ENCODE measurements at places on chromosomes 1 and 21. TPM values are rescaled to one million over a fixed set of nuclear protein-coding genes. Genes with fewer than 3 reads are reported as not detected.

OPRD1 gene
- total RNA-seq, result 0.96 TPM

OPN3 gene
- total RNA-seq, result 49.4 TPM

DNA sequence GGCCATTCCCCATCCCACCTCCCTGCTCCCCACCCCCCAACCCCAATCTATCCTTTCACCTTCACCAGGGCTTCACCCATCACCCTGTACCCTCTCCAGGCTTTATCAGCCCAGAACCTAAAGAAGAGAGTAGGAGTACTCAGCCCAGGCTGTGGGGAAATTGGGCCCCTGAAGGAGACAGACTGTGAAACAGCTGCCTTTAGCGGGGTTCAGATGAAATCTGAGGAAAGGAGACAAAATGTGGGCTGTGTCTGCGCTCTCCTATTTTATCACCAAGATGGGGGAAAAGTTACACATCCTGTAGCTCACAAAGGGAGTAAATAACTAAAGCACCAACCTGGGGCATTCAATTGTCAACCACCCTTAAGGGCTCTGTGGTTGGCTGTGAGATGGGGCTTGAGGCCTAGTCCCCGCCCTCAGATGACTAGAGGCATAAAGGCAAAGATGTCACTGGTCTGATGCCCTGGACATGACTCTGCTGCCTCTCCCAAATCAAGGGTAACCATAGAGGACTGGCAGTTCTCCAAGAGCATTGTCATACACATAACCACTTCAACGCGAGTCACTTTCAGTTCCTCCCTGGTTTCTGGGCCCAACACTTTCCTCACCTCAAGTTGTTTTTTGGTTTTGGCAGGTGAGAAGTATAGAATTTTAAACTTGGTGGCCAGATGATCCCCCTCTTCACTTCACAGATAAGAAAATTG, 30.0 kb downstream of the SLC27A3 start:
- DNase-seq, result peak; percentile 87

DNA sequence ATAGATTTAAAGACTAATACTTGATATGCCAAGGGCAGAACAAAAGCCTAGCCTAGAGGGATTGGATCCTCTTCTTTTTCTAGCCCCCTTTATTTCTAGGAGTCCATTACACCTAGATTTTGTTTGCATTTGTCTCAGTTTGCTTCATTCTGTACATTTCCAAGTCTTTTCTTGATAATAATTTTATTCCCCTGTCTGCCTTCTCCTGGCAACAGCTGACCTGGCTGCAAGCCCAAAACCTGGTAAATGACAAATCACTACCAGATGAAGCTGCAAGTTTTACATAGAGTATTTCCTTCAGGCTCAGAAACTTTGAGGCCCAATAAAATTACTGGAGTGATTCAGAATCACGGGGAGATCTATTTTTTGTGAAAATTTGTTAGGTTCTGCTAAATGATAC, 36.5 kb upstream of the LHX8 start:
- peak; percentile 87 for DNase-seq

DNA sequence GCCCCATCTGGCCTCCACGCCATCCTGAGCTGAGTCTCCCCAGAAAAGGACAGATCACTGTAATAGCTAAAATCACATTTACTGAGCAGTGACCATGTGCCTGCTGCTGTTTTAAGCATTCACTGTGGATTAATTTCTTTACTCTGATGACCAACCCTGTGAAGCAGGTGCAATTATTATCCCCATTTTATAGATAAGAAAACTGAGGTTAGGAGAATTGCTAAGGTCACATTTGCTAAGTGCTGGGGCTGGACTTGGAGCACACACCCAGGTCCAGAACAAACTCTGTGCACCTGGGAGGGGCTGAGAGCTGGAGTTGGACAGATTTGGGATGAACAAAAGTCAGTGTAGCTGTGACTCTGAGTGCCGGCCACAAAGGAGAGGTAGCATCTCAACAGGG, 58.0 kb downstream of the SDC3 start:
- no peak for DNase-seq

DNA sequence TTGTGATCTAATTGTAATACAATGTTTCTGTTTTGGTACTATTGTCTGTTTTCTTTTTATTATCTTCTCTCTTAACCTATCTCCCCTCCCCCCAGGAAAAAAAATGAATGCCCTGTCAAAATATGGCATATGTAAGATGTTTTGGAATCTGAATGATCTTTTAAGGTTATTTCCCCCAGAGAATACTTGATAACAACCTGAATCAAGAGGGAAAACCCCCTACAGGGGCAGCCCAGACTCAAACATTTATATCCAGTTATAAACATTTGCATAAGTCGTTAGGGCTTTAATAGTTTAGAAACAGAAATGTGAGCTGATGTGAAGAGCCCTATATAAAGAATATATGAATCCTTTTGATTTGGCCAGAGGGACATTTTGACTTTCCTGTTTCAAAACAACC, 169.5 kb downstream of the VAV3 start:
- DNase-seq, result no peak

DNA sequence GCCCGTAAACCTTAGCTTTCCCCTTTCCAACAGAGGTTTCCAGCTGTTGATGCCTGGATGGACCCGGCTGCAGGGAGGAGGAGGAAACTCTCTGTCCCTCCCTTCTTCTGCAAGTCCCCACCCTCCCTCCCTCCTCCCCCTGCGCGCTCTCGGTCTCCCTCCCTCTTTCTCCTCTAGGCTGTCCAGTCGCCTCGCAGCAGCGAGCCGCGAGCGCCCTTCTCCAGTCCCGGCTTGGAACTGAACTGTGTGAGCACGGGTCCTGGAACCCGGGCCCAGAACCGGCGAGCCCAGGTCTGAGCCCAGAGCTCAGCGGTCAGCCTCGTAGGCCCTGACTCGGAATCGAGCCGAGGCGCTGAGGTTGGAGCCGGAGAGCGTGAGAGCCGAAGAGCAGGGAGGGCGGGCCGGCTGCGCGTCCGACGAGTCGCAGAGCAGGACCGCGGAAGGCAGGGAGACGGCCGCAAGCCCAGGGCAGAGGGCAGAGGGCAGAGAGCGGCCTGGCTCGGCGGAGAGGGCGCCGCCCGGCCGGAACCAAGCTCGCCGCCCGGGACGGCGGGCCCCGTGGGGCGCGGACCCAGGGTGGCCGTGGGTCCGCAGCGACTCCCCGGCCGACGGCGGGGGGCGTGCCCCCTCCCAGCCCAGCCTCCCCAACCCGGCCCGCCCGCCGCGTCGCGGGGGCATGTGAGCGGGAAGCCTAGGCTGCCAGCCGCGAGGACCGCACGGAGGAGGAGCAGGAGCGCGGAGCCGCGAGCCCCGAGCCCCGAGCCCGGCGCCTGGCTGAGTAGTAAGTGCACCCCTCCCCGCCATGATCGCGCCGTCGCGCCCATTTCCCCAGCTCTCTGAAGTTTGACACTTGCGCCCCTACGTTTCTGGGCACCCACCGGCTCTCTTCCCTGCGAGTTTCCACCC, at the start of gene SOX13:
Gene SOX13, plus strand, starts transcription at position 185 of the 906 bp plus-strand sequence. CDS start 39,801 bp downstream, outside the sequence.
- DNase-seq, result peak; percentile 84

HNRNPCL1 gene
- 0.12 TPM for total RNA-seq

ALPL gene
- 1.3 TPM for total RNA-seq

GRCh38 chr1:24263746-24264145, 55.4 kb upstream of the GRHL3 start:
- DNase-seq, result no peak

GRCh38 chr1:56135864-56136147, 443.6 kb downstream of the PLPP3 start:
- DNase-seq, result no peak

- DNase-seq, result no peak
Measured at GRCh38 chr21:35414507-35415139, 365.5 kb upstream of the RUNX1 start.

DNA sequence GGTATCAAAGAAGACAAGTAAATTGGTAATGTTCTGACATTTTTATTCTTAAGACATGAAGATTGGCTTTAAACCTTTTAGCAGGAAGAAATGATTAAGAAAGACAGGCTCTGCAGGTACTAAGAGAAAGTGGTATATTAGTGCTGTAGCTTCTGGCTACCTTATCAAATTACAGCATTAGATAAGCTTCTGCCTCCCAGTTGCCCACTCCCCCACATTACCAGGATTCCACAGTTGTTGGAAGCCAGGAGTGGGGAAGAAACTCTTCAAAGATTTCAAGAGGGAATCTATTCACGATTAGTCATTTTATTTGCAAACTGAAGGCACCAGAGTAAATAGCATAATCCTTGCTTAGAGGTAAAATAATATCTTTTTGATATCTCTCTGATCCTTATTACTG, 274.9 kb downstream of the LMO4 start:
- no peak for DNase-seq

TDRD5 gene
- total RNA-seq, result not detected

DNA sequence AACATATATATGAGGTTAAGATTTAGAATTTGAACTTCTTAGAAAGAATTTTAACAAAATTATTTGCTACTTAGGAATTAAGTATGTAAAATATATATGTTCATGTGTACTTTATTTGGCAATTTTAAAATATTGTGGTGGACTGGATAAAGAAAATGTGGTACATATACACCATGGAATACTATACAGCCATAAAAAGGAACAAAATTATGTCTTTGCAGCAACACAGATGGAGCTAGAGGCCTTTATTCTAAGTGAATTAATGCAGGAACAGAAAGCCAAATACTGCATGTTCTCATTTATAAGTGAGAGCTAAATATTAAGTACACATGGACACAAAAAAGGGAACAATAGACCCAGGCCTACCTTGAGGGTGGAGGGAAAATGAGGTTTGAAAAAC, 72.2 kb upstream of the FMN2 start:
- no peak for DNase-seq

- DNase-seq, result no peak
Measured at GRCh38 chr1:171210355-171210754, 25.3 kb downstream of the FMO2 start.

GRCh38 chr1:55781944-55782482, 566.8 kb upstream of the USP24 start:
- DNase-seq, result peak; percentile 95

- DNase-seq, result peak; percentile 65
Measured at GRCh38 chr1:114341856-114342255, 169.1 kb downstream of the TRIM33 start.

DNA sequence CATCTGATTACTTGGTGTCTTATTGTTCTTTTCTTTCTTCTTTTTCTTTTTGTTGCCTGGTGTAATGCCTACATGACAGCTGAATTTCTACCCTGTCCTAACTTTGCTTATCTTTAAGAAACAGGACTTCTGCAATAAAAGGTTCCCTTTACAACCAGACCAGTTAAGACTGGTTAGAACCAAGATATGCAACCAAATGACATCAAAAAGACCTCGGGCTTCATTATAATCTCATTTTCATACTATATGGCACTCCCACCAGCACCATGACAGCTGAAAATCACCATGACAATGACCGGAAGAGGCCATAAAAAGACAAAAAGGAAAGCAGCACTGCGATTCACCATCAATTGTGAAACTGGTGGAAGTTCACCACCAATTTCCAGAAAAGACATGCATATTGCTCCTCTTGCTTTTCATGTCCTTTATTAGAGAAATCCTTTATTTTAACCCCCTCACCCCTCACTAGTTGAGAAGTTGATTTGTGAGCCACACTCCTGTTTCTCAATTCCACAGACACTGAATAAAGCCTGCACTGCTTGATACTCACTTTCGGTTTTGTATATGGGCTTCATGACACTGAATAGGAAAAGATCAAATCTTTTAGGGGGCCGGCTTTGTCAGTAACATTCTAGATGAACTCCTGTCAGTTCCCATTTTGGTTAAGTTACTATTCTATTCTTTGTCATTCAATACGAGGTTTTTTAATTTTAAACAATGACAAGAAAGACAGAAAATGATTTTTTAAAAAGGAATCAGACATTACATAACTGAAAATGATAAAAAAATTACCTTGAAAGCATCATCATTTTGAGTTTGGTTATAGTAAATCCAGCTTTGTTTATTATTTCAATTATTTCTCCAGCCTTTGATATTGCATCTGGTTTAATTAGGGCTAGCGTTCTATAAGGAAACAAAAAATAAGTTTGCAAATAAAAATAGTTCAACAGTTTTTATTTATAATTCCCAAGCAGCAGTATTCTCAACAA, 58.1 kb downstream of the NME7 start:
- no peak for DNase-seq

- no peak for DNase-seq
Measured at GRCh38 chr21:44423941-44424607, 31.2 kb upstream of the LRRC3 start.

RUNX1 gene
- 6.5 TPM for total RNA-seq

NUCKS1 gene
- 176 TPM for total RNA-seq

DNA sequence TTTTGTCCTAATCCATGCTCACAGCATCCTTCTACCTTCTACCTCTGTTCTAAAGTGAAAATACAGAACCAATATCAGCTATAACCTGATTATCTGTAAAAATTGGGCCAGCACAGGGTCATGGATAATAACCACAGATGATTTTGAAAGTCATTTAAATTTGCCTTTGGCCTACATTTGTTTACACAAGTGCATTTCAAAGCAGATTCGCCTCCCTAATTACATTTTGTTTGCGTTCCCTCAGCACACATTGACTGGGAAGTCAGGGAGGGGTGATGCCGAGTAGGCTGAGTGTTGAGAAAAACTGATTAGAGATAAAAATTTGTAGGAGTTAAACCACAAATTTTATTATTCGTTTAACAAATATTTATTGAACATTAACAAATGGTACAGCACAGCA, 19.2 kb upstream of the RGS8 start:
- no peak for DNase-seq

DNA sequence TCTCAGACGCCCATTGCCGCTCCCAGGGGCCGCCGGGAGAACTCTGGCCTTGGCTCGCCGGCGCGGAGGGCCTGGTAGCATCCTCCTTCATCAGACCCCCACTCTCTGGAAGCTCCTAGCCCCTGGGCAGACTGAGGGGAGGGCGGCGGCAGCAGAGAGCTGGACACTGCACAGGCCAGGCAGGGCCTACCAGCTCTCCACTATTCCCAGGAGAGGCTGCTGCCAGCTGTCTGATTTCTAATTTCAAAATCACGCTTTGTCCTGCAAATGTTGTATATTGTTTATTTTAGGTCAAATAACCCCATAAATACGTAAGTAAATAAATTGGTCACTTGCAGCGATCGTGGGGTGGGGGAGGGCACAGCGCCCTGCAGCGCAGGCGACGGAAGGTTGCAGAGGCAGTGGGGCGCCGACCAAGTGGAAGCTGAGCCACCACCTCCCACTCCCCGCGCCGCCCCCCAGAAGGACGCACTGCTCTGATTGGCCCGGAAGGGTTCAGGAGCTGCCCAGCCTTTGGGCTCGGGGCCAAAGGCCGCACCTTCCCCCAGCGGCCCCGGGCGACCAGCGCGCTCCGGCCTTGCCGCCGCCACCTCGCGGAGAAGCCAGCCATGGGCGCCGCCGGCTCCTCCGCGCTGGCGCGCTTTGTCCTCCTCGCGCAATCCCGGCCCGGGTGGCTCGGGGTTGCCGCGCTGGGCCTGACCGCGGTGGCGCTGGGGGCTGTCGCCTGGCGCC, at the start of gene MTARC1:
Gene MTARC1, plus strand, starts transcription at position 577 of the 732 bp plus-strand sequence. Its CDS starts 32 bp downstream, at position 609.
- DNase-seq, result peak; percentile 32

DNA sequence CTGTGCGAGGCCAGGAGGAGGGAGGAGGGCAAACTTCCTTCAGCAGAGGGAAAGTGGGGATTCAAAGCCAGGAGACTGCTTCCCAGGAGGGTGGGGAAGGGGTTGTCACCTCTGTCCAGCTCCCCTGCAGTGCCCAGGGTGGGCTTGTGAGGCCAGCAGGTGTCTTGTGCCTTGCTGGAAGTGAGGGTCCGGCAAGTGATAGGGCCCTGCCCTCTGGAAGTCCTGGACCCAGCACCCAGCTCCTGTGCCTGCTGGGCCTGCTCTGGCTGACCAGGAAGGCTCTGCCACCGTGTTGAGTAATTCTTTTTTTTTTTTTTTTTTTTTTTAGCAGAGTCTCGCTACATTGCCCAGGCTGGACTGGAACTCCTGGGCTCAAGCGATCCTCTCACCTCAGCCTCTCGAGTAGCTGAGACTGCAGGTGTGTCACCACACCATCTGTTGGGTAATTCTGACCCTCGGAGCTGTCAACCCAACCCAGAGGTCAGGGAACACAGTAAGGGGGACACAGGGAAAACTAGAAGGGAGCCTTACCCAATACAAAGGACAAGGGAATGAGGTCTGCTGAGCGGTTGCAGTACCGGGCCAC, 1.0 kb downstream of the BEST4 start:
- DNase-seq, result no peak

Data from RPMI7951 (cell line).